H9 (cell line): ENCODE measurements at places on chromosomes 13 and 19.

GRCh38 chr13:34076319-34076718, 258.4 kb downstream of the RFC3 start:
- DNase-seq: no peak

DNA sequence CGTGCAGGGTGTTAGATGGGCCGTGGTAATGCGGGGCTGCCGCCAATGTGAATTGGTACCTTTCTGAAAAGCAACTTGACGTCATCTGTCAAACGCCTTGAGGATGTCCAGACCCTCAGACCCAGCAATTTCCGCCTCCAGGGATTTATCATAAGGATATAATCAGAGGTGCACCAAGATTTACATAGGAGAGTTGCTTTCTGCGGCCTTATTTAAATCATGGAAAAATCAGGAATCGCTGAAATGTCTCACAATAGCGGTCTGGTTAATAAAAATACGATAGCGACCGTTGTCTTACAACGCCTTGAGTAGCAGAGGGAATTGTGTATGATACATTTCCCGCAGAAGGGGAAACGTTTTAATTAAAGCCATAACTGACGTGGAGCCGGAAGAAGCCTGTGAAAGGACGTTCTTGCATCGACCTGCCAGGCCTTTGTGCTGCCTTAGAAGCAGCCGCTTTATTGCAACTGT, 32.3 kb upstream of the NDUFS7 start:
- no peak for DNase-seq

GRCh38 chr13:60018536-60018935, 145.2 kb downstream of the DIAPH3 start:
- no peak for DNase-seq

DNA sequence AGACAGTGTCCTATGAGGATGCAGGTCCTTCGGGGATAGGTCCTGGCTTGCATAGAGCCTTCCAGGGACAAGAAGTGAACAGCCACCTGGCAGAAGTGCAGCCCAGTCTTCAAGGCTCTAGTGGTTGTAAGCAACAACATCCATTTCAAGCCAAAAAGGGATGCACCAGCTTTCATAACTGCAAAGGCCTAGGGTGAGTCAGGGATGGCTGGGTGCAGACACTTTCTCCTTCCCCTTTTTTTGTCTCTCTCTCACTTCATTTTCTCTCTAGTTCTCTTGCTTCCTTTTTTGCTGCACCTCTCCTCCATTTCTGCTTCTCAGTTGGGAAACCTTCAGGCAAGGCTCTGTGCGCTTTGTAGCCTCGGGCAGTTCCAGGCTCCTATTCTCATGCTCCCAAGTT, 196.2 kb upstream of the ZNF536 start:
- DNase-seq: peak; percentile 9

GRCh38 chr19:38149661-38150061, 74.4 kb downstream of the DPF1 start:
- DNase-seq: no peak

- no peak for DNase-seq
Observed at GRCh38 chr19:19111967-19112580, 26.2 kb downstream of the TMEM161A start.

DNA sequence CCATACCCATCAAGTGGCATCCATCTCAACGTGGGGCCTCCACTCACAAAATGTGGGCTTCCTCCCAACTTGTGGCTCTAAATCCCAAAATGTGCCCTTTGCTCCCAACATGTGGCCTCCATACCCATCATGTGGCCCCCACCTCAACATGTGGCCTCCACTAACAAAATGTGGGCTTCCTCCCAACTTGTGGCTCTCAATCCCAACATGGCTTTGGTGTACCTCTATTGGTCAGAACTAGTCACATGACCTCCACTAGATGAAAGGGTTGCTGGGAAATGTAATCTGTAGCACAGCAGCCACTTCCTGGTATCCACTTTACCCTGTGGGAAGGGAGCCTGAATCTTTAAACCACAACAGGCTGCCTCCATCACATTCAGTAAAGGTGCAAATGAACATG, 10.1 kb upstream of the ACER1 start:
- no peak for DNase-seq

GRCh38 chr13:93951951-93952350, 527.5 kb downstream of the DCT start:
- no peak for DNase-seq

- no peak for DNase-seq
Observed at GRCh38 chr19:32309711-32310390, 35.6 kb upstream of the ZNF507 start.

GRCh38 chr13:112487127-112487517, 100.8 kb downstream of the TUBGCP3 start:
- DNase-seq: no peak

DNA sequence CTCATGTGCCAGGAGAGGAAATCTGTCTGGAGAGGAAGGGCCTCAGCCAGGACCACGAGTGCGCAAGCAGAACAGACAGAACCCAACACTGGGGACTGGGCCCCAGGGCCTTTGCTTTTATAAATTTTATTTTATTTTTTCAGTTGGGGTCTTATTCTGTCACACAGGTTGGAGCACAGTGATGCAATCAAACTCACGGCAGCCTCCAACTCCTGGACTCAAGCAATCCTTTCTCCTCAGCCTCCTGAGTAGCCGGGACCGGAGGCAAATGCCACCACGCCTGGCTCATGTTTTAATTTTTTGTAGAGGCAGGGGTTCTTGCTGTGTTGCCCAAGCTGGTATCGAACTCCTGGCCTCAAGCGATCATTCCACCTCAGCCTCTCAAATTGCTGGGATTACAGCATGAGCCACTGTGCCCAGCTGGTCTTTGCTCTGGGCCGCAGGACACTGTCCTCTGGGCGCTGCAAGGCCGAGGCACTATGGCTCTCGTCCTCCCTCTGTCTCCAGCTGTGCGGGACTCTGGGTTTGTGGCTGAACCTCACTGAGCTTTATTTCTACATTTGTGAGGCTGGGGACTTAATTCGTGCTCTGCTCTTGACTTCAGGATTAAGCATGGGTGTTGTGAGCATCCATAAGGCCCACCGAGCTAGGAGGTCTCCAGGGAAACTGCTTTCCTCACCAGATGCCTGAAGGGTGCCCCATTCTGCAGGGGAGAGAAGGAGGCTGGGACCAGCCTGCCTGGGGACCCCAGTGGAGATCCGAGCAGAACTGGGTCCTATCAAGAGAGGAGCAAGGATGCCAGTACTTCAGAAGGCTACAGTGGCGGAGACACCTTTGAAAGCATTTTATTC, 144.2 kb upstream of the VSTM2B start:
- peak; percentile 14 for DNase-seq

DNA sequence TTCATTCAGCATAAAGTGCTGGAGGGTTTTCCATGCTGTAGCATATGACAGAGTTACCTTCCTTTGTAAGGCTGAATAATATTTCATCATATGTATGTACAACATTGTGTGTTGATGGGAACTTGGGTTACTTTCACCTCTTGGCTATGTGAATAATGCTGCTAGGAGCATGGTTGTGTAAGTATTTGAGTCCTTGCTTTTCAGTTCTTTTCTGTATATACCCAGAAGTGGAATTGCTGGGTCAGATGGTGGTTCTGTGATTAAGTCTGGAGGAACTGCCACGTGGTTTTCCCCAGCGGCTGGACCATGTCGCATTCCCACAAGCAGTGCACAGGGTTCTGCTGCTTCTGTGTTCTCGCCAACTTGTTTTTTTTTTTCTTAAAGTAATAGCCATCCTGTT, 101.2 kb upstream of the TEX29 start:
- no peak for DNase-seq

DNA sequence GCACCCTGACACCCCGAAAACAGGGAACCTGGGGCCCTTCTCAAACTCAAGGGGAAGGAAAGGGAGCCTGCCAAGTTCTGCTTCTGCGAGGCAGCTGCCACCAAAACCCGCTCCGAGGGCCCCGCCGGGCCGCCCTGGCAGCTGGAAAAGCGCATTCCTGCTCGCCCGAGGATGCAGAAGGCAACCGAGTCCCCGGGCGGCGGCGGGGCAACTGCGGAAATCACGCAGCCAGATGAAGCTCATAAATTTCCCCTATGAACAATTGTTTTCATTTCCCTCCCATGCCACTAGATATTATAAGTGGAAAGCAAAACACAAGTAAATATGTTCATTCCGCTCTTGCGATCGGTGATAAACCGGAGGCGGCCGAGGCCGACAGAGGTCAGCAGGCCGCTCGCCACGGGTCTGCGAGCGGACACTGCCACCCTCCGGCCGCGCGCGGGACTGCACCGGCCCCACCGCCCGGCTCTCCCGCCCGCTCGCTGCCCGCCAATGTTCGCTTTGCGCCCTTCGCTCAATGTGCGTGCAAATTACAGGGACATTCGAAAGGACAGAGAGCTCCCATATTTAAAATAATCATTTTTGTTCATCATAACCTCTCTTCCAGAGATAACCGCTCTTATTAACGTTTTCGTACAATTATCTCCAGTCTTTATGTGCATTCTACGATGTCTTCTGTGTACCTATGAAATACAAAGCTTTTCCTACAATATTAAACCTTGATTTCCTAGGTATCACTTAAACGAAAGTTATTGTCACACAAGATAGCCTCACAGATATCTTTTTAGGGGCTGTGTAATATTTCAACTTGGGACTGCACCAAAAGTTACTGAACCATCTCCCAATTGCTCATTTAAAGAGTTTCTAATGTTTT, 120.8 kb upstream of the ZNF507 start:
- peak; percentile 61 for DNase-seq

DNA sequence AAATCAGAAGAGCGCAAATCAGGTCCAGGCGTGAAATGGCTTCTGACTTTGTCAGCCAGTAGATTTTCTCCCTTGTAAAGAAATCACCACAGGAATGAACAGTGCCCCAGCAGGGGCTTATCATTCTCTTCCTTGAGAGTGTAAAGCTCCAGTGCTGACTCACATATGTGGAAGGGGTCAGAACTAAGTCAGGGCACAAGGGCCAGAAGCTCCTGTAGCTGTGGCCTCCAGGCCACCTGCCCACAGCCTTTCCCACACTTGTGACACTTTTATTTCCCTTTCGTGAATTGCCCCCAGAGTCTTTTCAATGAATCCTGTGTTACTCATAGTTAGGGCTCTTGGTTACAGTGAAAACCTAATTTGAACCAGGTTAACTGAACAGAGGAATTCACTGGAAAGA, 99.6 kb downstream of the SUCLA2 start:
- no peak for DNase-seq

DNA sequence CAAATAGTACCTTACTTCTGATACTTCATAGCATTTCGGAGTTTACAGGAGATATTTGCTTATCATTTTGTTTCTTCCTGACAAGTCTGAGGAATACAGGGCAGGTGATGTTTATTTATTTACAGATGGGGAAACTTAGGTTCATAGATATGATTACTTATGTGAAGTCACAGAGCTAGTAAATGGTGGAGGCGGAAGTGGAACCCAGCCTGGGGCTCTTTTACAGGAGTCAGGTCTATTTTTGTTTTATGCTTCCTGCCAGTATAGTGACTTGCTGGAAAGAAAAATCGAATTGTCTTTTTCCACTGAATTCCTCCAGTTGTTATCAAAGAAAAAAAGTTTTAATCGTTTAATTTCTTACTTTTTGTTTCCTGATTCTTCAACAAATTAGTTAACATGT, 66.5 kb downstream of the DGKH start:
- no peak for DNase-seq

- no peak for DNase-seq
Observed at GRCh38 chr13:50283017-50283416, 267.8 kb downstream of the KCNRG start.

- DNase-seq: no peak
Observed at GRCh38 chr19:30577551-30578105, 205.4 kb downstream of the ZNF536 start.

GRCh38 chr19:41161903-41162302, 31.1 kb upstream of the CYP2S1 start:
- peak; percentile 71 for DNase-seq

DNA sequence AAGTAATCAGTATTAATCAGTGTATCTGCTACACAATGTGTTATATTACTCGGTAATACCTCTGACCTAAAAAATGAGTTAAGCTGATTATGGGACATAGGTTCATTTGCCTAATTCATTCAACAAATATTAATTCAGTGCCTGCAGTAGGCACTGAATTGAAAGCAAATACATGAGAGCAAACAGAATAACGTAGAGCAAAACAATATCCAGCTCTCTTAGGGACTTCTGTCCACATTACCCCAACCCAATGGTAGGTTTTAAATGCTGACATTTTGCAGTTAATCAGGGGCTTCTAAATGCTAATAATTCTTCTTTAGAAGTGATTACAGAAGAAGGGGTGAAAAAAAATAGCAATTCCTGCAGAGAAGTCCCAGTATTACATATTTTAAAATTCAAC, 4.9 kb downstream of the RCBTB2 start:
- no peak for DNase-seq

DNA sequence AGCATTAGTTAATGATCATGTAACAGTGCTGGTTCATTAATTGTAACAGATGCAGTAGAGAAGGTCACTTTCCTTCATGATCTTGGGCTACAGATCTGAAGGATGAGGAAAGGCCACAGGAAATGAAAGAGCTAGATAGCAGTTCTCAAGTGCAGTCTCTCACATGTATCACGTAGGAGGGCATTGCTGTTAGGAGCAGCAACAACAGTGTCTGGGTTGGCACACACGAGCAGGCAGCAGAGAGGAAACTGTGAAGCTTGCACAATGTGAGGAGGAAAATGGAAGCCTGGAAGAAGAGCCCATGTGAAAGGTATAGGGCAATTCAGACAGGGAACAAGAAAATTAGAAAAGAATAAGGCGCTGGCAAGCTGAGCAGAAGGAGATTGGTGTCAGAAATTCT, 1741.5 kb downstream of the PCDH9 start:
- no peak for DNase-seq

- DNase-seq: no peak
Observed at GRCh38 chr19:16871871-16872270, 16.9 kb upstream of the F2RL3 start.

GRCh38 chr19:10544242-10544752, 593 bp downstream of the ATG4D start:
- DNase-seq: no peak

DNA sequence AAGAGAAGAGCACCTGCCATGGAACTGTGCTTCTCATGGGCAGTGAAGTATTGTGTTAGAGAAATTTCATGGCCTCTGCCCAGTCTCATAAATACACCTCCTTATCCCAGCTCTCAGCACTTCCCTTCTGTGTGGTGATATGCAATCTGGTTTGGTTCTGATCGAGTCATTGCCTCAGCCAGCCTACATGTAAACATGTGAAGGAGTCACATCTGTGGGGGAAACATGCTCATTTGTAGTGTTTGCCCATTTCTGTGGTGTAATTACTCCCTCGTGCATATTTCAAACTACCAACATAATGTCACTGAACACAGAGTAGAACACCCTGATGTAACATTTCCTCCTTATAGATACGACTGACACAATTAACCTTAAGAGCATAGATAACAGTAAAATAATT, 183.0 kb downstream of the DCT start:
- DNase-seq: no peak

GRCh38 chr19:43616306-43616705, 3.1 kb downstream of the ZNF428 start:
- DNase-seq: no peak

GRCh38 chr13:26679411-26680122, 81.0 kb downstream of the GPR12 start:
- no peak for DNase-seq

DNA sequence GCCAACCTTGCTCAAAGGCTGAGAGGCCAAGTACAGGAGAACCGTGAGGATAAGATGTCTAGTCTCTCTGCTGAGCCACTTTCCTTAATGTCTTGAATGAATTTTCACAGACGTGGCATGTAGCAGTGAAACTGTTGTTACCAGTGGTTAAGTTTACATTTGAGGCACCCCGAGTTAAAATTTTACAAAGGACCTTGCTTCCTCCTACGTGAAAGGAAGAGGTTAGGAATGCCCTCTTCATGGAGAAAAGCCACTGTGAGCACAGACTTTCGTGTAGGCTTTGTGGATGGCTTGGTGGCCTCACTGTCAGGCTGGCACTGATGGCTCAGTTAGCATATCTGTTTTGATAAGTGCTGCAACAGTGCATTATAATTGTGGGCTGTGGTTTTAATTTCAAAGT, 2.7 kb downstream of the GJB2 start:
- DNase-seq: no peak
